ENCODE measurements at places on chromosomes 2 and 18.

DNA sequence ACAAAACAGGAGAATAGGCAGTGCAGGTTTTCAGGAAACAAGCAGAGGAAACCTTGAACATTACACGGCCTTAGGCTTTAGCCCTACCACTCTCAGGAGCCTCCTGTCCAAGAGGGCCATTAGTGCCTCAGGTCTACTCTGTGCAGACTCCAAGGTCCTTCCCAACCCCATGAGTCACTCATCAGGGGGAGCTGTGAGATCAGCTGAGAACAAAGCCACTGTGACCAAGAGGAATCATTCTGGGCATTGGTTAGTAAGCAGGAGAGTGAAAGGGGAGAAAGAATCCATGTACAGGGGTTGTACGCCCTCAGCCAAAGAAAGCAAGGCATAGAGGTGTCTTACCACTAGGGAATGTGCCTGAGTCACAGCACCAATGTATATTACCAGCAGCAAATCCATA, 680.3 kb downstream of the DPP10 start:
- DNase-seq: no peak

DNA sequence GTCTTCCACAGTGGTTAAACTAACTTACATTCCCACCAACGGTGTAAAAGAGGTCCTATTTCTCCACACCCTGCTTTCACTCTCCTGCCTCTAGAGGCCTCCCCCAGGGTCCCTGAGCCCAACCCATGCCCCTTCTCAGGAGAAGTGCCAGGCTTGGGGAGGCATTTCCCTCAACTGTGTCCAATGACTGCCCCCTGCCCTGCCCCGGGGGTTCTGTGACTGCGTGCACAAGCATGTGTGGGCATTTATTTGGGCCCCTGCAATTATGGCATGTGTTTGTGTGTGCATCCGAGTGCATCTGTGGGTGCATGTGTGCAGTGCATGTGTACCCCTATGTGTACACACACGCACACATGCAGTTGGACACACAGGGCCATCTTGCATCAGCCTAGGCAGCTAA, 57.3 kb downstream of the INHBB start:
- no peak for DNase-seq

DNA sequence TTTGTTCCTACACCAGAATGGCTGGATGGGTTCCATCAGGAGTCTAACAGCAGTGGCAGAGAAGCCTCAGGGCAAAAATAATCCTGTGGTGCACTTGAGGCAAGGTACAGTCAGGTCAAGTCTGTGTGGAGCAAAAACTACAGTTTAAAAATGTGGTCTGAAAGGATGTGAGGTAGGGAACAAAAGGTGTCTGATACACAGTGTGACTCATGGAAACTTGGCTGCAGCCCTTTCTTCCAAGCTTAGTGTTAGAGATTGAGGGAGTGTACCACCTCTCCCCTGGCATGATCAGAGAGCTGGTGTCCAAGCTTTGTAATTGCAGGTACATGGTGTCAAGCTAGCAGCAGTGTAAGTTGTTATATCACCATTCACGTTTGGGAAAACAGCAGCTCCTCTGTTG, 8.9 kb downstream of the ANKAR start:
- no peak for DNase-seq

GRCh38 chr2:136069773-136070172, 48.2 kb downstream of the CXCR4 start:
- no peak for DNase-seq

GRCh38 chr2:60535685-60536312, 17.7 kb downstream of the BCL11A start:
- no peak for DNase-seq

DNA sequence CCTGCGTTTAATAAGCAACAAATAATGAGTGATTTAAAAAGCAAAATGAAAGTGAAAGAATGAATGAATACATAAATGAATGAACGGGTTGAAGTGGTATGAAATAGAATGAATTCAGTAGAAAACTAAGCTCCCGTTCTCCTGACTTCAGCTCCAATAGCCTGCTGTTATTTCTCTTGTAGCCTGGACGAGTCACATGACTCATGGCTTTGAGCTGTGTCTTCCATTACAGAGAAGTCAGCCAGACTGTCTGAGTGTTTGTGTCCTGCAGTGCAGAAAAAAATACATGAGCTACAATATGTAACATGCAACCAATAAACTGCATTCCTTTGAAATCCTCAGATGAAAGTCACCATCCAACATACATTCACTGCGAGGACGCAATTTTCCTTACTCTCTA, 21.2 kb downstream of the SCG2 start:
- no peak for DNase-seq

DNA sequence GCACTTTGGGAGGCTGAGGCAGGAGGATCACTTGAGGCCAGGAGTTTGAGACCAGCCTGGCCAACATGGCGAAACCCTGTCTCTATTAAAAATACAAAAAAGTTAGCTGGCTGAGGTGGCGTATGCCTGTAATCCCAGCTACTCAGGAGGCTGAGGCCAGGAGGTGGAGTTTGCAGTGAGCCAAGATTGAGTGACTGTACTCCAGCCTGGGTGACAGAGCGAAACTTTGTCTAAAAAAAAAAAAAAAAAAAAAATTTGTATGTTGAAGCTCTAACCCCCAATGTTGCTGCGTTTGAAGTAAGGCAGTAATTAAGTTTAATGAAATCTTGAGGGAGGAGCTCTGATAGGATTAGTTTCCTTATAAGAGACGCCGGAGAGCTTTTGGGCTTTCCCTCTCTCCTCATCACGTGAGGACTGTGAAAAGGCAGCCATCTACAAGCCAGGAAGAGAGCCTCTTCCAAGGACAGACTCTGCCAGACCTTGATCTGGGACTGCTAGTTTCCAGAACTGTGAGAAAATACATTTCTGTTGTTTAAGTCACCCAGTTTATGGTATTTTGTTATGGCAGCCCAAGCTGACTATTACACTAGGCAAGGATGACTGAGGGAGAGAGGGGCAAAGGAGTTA, 11.5 kb upstream of the PNPT1 start:
- no peak for DNase-seq

DNA sequence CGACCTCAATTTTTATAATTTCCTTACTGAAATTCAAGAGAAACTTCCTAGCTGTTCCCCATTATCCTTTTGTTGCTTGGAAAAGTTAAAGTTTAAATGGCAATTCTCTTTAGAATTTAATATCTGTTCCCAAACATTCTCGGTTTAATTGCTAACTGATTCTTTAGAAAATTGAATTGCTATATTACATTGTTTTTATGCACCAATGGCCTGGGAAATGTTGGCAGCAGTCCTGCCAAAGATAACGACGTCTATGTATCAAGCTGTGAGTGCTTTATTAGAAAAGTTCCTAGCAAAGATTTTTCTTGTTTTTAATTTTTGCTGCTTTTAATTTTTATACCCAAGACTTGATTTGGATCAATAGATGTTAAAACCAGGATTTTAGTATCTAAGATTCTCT, 167.8 kb upstream of the HDAC4 start:
- DNase-seq: no peak

GRCh38 chr18:12791610-12792009, 88.8 kb downstream of the PSMG2 start:
- DNase-seq: no peak

DNA sequence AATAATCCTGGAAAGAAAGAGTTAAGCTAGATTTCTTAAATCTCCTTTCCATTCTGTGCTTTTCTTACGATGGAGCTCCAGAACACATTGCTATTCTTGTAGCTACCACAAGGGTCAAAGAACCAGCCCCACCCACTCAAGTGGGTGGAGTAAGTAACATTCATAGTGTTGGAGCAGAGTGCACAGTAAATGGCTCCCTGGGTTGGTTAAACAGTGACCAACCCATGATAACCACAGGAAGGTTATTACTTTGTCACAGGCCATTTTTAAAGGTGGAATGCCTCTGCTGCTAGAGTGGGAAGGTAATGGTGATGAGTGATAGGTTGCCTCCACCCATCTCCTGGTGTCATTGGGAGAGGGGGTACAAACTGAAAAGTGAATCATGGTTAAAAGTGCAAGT, 13.9 kb downstream of the ARPC2 start:
- DNase-seq: no peak

DNA sequence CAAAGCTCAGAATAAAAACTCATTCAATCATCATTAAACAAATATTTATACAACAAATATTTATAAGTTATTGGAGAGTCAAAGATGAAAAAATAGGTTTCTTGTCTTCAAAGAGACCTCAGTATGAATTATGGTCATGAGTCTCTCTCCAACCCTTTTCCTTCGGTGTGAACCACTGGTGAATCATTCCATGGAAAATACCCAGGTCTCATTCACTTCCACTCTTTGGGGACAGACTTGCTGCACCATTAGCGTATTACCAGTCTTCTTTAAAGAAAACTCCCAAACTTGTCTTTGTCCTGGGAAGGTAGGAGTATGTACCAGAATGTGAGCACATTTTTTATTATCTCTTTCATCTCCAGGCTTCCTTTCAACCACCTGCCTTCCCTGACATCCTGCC, 257.4 kb upstream of the RBMS1 start:
- DNase-seq: no peak

DNA sequence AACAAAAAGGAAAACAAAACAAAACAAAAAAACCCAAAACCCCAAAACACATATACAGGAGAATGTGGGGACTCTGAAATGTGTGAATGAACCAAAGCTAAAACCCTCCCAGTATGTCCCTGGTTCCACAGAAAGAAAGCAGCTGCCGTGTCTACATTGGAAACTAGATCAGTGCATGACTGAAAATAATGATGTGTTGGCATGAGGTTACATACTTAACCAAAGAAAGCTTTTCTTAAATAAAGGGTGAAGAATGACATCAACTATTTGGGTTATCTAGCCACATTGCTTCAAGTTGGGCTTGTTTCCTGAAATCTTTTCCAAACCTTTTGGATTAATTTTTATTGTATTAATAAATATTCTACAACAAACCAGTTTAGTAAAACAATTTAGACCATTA, 91.9 kb upstream of the FN1 start:
- no peak for DNase-seq

DNA sequence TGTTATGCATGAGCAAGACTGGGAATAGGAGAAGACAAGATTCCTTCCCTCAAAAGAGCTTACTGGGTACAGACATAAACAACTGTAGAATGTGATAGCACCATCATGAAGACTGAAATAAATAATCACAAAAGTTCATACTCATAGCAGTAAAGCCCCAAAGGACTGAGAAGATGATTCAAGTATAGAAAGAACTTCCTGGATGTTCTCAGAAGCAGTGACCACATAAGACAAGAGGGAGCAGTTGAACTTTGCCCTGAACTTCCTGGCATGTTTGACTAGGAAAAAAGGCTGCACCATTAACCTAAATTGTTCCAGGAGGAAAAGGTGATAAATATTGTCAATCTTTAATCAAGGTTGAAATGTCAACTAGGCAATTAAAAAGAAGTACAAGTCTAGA, 57.8 kb upstream of the CCDC141 start:
- DNase-seq: no peak

GRCh38 chr18:62399276-62399675, 74.2 kb downstream of the TNFRSF11A start:
- DNase-seq: no peak

Data from stimulated activated CD4-positive, alpha-beta T cell treated with anti-CD3 and anti-CD28 coated beads, TNF-alpha, amount 100 ng/mL, for 48 hours (primary cell).